DMS53 (cell line): ENCODE measurements at places on chromosomes 1 and 21.

- DNase-seq, result no peak
Observed at GRCh38 chr1:14080653-14081052, 380.7 kb downstream of the PRDM2 start.

DNA sequence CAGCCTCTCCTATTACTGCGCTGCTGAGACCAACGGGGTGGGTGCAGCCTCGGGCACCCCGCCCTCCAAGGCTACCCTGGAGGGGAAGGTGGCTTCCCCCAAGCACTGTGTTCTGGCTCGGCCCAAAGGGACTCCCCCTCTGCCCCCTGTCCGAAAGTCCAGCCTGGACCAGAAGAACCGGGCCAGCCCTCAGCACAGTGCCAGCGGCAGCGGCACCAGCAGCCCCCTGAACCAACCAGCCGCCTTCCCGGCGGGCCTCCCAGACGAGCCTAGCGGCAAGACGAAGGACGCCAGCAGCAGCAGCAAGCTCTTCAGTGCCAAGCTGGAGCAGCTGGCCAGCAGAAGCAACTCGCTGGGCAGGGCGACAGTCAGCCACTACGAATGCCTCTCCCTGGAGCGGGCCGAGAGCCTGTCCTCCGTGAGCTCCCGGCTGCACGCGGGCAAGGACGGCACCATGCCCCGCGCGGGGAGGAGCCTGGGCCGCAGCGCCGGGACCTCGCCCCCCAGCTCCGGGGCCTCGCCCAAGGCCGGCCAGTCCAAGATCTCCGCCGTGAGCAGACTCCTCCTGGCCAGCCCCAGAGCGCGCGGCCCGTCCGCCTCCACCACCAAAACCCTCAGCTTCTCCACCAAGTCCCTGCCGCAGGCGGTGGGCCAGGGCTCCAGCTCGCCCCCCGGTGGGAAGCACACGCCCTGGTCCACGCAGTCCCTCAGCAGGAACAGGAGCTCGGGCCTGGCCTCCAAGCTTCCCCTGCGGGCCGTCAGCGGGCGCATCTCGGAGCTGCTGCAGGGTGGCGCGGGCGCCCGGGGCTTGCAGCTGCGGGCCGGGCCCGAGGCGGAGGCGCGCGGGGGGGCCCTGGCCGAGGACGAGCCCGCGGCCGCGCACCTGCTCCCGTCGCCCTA lies 533.1 kb downstream of the KIF26B start:
- peak; percentile 58 for DNase-seq

GRCh38 chr1:225601902-225602589 lies 50.9 kb downstream of the ENAH start:
- no peak for DNase-seq

GRCh38 chr1:117162816-117163215 lies 41.3 kb upstream of the TRIM45 start:
- DNase-seq, result no peak

GRCh38 chr1:71784241-71784640 lies 498.1 kb downstream of the NEGR1 start:
- DNase-seq, result no peak

DNA sequence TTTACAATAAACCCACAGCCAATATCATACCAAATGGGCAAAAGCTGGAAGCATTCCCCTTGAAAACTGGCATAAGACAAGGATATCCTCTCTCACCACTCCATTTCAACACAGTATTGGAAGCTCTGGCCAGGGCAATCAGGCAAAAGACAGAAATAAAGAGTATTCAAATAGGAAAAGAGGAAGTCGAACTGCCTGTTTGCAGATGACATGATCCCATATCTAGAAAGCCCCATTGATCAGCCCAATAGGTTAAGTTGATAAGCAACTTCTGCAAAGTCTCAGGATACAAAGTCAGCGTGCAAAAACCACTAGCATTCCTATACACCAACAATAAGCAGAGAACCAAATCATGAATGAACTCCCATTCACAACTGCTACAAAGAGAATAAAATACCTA lies 235.5 kb downstream of the DPYD start:
- DNase-seq, result no peak

GRCh38 chr1:3049164-3049563 lies 19.8 kb upstream of the PRDM16 start:
- no peak for DNase-seq

- DNase-seq, result peak; percentile 44
Observed at GRCh38 chr21:45592208-45592619, 50.0 kb upstream of the SLC19A1 start.

DNA sequence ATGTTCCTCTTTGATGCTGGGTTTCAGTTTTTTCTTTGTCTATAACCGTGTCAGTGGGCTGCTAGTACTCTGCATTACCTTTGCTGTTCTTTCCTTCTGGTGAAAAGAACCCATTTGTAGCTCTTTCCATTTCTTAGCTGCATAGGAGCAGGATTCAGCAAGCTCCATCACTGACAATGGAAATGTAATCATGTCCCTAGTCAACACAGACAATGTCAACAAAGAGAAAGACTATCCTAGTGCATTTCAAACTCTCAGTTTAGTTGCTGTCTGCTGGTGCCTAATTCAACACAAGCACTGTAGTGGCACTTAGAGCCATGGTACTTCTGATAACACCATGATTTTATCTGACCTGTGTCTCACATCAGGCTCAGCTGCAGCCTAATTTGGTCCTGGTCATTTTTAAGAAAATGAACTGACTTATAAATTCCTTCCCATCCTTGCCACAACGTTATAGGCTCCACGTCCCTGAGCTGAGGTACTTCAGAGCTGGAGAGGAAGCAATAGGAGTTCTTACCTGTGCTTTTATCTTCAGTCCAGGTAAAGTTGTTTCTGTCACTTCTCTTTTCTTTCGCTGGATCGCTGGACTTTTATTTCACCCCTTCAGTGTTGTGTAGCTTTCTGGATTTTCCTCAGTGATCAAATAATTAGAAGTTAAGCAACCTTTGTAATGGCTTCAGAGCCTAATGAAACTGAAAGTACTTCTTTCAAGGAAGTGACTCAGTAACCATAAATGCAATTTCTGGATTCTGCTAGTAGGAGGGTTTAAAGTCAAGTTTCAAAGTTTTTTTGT lies at the start of gene GBP3:
GBP3 (minus strand) TSS at position 700 of the 793 bp plus-strand sequence. CDS start 2,145 bp downstream, outside the sequence.
- peak; percentile 80 for DNase-seq

DNA sequence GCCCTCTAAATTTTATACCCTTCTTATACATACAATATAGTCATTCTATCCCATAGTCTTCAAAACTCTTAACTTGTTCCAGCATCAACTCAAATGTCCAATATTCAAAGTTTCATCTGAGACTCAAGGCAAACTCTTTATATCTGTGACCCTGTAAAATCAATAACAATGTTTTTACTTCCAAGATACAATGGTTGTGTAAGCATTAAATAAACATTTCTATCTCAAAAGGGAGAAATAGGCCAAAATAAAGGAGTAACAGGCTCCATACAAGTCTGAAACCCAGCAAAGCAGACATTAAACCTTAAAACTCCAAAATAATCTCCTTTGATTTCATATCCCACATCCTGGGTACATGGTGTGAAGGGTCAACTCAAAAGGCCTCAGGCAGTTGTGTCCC lies 1299.1 kb downstream of the MRPL39 start:
- DNase-seq, result no peak

- peak; percentile 21 for DNase-seq
Observed at GRCh38 chr1:188194916-188195315, 1366.2 kb downstream of the PLA2G4A start.

DNA sequence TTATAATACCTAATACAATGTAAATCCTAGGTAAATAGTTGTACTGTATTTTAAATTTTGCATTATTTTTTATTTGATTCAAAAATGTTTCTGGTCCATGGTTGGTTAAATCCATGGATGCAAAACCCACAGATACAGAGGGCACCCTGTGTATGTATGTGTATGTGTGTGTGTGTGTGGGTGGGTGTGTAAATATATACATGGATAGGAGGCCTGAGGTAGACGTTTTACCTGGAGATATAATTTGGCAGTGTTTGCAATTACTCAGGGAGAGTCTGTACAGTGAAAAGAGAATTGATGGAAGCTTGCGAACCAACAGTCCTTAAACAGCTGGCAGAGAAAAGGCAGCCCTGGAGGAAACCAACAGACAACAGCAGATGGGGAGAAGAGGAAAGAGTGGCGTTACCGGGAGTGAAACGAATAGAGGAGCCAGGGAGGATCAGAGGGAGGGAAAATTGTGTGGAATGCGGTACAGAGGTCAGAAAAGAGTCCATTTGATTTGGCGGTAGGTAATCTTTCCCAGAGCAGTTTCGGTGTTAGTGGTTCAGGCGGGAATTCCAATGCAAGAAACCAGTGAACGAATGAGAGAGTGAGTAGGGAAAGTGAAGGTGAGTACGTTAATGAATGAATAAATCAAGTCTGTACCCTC lies 47.9 kb upstream of the NBL1 start:
- peak; percentile 85 for DNase-seq

- DNase-seq, result no peak
Observed at GRCh38 chr1:8477166-8477982, 159.5 kb downstream of the SLC45A1 start.

DNA sequence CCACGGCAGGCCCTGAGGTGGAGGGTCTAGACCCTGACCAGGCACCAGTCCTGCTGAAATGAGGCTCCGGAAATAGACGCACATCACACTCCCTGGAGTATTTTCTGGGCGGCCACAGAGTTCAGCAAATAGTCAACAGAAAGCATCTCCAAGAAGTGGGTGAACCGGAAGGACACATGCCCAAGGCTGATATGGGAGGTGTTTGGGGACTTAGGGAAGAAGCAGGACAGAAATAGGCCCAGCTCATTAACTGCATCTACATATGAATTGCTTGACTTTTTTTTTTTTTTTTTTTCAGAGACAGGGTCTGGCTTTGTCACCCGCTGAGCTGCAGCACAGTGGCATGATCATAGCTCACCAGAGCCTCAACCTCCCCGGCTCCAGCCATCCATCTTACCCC lies 36.5 kb upstream of the GPR157 start:
- DNase-seq, result peak; percentile 85

DNA sequence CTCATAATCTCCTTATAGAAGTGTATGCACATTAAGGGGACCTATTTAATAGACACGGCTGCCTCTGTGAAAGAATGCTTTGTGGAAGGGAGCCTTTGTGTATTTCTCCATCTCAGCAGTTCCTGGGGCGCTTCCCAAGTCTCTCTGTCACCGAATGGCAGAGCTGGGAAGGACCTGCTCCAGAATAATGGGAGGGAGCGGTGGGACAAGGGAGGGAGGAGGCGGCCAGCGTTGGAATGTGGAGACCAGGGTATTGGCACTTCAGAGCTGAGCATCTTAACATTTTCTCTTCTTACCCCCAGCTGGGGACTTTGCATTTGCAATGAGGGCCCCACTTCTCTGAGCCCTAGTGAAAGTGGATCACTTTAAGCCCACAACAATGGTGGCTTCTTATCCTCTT lies 23.9 kb downstream of the CACHD1 start:
- DNase-seq, result no peak

DNA sequence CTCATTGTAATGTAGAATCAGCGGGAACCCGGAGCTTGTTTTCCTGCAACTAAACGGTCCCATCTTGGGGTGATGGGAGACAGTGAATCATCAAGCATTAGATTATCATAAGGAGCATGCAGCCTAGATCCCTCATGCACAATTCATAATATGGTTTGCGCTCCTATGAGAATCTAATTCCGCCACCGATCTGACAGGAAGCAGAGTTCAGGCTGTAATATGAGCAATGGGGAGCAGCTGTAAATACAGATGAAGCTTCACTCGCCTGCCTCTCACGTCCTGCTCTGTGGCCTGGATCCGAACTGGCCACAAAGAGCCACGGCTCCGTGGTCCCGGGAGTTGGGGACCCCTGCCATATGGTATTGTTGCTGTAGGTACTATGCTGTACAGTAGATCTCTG lies 1.6 kb downstream of the IFI44 start:
- DNase-seq, result no peak

DNA sequence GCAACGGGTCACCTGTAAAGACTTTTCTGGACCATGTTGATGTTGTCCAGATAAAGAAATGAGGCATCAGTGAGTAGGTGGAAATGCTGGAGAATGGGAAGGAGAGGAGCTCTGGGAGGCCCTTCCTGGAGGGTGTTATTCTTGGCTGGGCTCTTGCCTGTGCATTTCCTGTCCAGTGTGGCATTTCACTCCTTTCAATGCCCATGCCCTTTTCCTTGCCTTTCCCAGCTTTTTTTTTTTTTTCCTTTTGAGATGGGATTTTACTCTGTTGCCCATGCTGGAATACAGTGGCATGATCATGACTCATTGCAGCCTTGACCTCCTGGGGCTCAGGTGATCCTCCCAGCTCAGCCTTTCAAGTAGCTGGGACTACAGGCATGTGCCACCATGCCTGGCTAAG lies 11.8 kb downstream of the NOS1AP start:
- DNase-seq, result peak; percentile 23

DNA sequence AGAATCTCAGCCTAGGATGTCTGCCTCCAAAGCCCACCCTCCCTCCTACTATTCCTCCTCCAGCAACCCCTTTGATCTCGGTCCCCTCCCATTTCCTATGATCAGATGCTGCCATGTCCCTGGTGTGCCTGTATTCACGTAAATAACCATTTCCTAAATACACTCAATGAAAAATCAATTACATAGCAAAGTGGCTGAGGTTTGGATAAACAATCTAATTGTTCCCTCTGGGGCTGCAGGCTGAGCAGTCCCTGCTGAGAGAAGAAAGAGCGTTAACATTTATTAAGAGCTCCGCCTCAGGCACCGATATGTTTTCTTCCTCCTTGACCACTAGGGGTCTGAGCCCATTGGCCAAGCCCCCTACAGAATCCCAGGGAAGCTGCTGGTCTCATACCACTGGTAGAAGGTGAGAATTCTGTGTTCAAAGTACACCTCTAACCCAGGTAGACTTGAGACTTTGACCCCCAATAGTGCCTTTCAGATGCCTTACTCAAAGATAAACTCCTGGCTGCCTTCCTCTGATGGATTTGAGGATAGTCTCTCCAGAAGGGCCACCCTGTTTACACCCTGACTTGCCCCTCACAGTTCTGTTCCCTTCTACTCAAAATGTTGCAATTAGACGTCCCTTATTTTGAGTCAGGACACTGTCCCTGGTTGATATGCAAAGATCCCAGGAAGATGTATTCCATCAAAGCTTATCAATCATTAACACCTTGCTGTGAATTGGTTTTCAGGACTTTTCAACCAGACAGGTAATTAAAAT lies 33.9 kb upstream of the CAMK1G start:
- no peak for DNase-seq

GRCh38 chr1:58848818-58849411 lies 65.1 kb upstream of the JUN start:
- peak; percentile 91 for DNase-seq

GRCh38 chr1:99465176-99465900 lies 180.6 kb upstream of the PALMD start:
- DNase-seq, result peak; percentile 16

DNA sequence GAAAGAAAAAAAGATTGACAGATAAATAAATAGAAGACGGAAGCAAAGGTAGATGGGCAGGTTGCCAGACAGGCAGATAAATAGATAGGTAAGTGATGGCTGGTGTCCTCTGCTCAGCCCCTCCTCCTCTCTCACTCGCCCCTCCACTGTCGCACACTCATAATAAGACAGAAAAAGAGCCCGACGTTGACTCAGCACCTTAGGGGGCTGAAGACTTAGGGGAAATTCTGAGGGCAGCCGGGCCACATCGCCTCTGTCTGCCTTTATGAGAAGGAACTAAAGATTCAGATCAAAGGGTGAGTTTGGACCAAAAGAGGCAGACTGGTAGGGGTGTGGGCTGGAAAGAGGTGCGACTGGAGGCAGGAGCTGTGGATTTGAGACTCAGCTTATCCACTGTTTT lies 158.1 kb upstream of the IGSF21 start:
- DNase-seq, result no peak

- DNase-seq, result no peak
Observed at GRCh38 chr1:232865102-232865931, 60.1 kb downstream of the MAP10 start.

- DNase-seq, result peak; percentile 79
Observed at GRCh38 chr1:181021811-181022434, 747 bp downstream of the STX6 start.
